ENCODE measurements at places on chromosomes 1 and 21. TPM values are rescaled to one million over a fixed set of nuclear protein-coding genes. Genes with fewer than 3 reads are reported as not detected.
A peak's percentile ranks its signal among the peaks of the same experiment; 100 is the strongest.

CDK11A gene
- 34.0 TPM for total RNA-seq

TRIM45 gene
- 8.0 TPM for total RNA-seq

DNA sequence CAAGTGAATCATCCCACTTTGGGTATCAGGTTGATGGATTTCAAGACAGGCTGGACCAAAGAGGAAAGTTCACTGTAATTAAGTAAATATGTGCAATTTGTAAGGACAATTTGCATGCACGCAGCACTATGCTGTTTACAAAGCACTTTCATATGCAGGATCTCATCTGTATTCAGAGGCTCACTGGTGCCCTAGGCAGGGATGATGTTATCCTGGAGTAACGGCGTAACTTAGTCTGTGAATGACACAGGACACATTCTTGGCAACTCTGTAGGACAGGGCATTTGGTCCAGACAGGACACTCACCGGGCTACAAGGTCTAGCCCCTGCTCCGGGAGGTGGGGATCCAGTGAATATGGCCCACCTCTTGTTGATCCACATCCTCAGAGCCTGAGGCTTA is 365.4 kb upstream of the DUSP10 start:
- no peak for DNase-seq

DNA sequence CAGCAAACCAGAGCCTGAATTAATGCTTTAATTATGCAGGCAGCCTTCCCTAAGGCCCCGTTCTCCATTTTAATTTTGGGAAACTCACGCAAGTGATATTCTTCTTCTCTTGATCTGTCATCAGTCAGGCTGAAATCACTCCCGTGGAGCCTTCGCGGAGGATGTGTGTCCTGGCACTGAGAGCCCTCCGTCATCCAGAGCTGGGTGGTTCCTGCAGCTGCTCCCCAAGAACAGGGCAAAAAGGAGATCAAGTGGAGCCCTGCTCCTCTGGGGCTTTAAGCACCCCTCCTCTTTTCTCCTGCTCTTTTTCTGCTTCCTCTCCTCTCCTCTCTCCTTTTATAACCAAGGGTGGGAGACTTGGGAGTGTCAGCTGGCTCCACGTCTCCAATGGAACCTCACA is 133.2 kb upstream of the CACNA1E start:
- no peak for DNase-seq

KRTAP12-3 gene
- not detected for total RNA-seq

HIVEP3 gene
- total RNA-seq: 10.1 TPM

LINGO4 gene
- 0.31 TPM for total RNA-seq

DNA sequence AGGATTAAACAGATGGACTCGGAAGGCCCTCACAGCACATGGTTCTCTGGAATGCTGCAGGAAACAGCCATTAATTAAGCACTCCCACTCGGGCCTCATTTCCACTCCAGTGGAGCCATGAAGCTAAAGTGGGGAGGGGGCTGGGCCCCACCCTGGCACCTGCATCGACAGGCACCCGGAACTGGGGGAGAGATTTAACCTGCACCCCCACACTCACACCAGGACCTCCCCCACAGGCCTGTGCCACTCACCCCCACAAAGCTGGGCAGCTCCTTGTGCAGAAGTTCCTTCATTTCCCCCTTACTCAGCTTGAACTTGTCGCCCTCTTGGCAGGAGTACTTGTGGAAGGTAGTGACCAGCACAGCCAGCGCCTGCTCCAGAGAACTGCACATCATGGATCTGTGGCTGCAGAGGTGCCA is 2.2 kb downstream of the S100A2 start:
- peak; percentile 41 for DNase-seq

DNA sequence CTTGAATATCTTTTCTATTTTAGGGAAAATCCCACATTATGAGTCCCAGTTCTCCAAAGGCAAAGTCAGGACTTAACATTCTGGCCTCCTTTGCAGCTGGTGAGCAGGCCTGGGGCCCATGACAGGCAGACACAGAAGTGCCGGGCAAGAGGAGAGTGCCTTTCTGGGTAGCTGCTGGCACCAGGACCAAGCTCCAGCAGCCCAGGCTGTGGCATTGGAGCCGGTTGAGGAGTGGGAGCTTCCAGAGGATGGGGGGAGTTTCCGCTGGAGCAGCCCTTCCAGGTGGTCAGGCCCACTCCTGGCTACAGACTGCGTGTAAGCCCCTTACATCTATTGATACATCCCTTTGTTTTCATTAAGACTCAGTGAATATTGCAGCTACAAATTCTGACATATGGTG is 123.9 kb downstream of the URB2 start:
- no peak for DNase-seq

DNA sequence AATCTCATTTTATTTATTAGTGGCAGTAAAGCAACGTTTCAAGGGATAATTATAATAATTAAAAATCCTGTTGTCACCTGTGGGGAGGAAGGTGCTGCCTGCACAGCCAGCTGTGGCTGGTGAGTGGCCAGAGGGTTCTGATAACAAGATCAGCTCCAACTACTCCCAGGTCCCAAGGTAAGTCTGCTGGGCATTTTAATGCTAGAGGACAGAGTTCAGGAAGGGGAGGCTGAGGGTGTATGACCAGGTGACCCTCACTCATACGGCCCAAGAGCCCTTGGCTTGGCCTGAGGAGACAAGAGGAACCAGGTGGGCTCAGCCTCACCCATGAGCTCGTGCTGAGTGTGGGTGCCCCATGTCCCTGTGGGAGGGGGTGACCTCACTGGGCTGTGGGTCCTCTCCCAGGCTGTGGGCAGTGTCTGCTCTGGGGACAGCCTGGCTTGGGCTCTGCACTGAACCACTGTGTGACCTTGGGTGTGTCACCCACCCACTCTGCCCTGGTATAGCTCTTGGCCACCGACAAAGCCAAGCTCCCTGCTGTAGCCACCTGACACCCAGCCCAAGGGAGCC is 223.8 kb downstream of the PTPRU start:
- DNase-seq: no peak

DNA sequence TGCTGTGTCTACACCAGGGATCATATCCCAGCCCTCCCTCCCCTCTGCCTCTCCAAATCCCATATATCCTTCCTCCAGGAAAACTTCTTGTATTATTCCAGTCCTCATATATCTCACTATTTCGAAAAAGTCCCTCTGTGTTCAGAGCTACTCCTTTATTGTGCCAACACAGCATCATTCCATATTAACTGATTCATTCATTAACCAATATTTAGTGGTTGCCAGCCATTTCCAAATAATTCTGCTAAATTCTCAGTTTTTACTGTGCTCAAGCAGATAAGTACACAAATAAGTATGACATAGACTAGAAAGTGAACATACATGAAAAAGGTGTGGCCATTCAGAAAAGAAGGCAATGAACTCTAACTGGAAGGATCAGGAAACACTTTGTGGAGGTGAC is 241.6 kb upstream of the DUSP10 start:
- DNase-seq: no peak

DNA sequence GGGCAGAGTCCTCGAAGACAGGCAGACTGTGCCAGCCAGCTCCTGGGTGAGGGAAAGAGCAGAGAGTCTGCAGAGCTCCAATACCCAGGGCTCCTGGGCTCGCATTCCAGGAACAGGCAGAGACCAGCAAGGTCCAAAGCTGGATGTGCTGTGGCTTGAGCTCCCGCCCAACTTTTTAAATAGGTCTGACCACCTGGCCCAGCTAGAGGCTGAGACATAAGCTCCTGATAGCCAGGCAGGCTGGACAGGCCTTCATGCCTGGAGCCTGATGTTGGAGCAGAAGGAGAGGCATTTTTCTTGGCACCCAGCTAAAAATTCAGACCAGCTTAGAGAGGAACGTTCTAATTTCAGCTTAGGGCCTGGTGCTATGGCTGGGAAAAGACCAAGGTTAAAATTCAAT is 178.4 kb upstream of the TMEM51 start:
- no peak for DNase-seq

- DNase-seq: no peak
Observed at GRCh38 chr21:27464648-27465047, 497.8 kb upstream of the ADAMTS5 start.

ASCL5 gene
- not detected for total RNA-seq

DNA sequence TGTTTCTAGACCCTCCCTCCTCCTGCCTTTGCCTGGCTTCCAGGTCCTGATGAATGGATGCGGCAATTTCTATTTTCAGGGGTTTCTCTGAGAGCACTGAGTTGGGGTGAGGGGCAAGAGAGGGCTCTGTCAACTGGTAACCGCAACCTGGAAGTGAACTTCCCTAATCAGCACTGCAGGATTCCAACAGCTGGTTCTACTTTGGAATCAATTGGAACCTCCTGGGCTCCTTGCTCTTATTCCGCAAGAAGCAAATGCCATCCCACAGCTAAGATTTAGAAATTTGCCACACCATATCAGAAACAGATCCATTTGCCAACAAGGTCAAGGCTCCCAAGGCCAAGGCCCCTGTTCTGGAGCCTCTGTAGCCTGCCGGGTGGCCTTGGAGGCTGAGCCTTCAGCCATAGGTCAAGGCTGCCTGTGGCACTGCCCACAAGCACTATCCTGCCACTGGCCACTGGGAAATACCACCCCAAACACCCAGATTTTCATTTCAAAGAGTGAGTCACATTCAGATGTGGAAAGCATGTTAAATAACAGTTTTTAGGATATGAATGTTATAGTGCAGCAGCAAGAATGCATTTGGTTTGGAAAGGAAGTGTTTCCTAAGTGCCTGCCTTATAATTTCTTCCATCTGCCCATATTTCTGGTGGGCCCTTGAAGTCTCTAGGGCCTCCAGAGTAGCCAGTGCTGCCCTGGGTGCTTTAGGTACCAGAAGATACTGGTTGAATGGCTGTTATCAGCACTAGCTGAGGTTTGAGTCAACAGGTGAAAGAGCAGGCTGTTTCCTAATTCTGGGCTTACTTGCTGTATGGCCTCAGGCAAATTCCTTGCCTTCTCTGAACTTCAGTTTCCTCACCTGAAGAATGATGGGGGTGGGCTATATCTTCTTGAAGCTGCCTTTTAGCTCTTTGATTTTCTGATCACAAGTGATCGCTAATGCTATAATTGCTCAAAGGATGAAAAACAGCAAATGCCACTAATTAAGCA is 56.3 kb upstream of the JUN start:
- DNase-seq: no peak

DNA sequence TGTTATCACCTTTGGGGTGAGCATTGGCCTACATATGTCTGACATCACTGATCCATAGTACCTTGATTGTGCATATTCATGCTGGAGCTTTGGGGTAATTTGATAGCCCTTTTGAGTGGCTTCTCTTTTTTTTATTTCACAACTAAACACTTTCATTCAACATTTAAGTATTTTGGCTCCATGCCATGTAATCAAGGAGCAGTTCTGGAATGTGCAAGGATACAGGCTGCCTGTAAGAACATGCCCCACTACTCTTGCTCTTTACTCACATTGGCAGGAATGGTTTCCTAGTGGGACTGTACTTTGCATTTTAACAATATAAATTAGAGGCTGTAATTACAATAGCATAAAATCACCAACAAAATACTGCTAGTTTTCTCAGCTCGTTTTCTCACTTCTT is 300.7 kb upstream of the SPAG17 start:
- DNase-seq: no peak

- DNase-seq: no peak
Observed at GRCh38 chr1:203508463-203509073, 14.6 kb downstream of the OPTC start.

SIK1 gene
- total RNA-seq: 29.2 TPM

F13B gene
- total RNA-seq: not detected
